Mesenchymal stem cell (in vitro differentiated cells and primary cell): ENCODE measurements at places on chromosomes 7 and 10.

GRCh38 chr10:7605565-7606295 is 61.0 kb downstream of the ITIH5 start:
- H3K27ac ChIP-seq, result no peak overlapping the region
- H3K4me3 ChIP-seq, result no peak overlapping the region
- no peaks in the 10 kb centered on the region for H3K36me3 ChIP-seq
- DNase-seq, result no peak

- peaks cover 23% of the 10 kb centered on the region for H3K4me1 ChIP-seq
- H3K27me3 ChIP-seq, result no peaks in the 10 kb centered on the region
- DNase-seq, result no peak
- H3K27ac ChIP-seq, result no peak overlapping the region
- peaks cover 5% of the 10 kb centered on the region for H3K36me3 ChIP-seq
Measured at GRCh38 chr7:101880282-101881054, 63.0 kb downstream of the CUX1 start.

DNA sequence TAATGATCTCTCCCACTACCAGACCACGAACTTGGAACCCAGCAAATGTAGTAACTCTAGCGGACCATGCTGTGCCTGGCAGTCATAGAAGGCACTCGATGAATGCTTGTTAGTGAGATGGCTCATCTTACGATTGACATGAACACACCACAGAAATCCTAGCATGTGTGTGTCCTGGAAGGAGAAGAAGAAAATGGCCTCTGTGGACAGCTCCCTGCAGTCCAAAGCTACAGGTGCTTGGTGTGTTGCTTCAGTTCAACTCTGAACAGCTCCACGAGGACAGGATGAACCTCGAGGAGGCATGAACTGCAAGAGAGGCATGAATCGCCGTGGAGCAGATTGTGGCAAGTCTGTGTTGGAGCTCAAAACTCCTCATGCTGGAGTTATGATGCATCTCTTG is 93.5 kb downstream of the KLF6 start:
- no peak for DNase-seq
- no peaks in the 10 kb centered on the region for H3K27me3 ChIP-seq
- no peak overlapping the region for H3K4me3 ChIP-seq
- H3K4me1 ChIP-seq, result no peaks in the 10 kb centered on the region

DNA sequence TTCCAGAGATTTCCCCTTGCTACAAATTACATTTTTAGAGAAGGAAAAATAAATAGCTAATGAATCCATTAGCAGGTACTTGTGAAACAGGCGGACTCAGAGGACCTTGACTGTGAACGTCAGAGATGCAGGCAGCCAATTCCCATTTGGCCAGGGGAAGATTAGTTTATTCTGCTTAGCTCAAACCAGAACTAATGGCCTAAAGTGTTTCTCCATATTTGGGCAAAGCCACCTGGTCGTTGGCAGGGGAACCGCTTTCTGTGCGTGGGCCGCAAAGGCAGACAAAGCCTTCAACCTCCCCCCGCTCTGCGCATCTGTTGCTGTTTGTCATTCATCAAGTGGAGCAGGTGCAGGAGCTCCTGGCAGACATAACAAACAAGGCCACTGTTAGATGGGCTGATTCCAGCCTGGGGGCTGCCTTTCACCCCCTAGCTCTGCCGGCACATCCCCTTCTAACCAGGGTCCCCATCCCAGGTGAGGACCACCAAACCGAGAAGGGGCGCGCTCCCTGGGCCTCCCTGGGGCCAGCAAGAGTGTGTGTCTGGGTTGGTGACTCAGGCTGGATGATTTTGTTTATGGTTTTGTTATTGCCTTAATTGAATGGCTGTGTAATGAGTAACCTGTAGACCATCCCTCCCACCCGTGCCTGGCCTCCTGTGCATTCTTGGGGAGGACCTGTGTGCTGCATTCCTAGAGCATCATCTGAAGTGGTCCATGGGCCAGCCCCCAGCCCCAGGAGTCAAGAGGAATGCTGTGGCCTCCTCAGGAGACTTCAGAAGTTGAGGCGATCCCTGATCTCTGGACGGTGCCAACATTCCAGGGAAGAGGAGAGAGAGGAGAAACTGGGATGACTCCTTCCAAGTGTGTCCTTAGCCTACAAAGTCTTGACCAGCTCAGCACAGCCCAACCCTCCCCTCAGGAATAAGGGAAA is 14.5 kb upstream of the CPA1 start:
- peaks cover 47% of the 10 kb centered on the region for H3K4me1 ChIP-seq
- no peak overlapping the region for H3K4me3 ChIP-seq
- peak; percentile 93 for DNase-seq
- H3K27me3 ChIP-seq, result no peaks in the 10 kb centered on the region
- no peaks in the 10 kb centered on the region for H3K36me3 ChIP-seq
- peak overlapping the region; percentile 85 for H3K27ac ChIP-seq

DNA sequence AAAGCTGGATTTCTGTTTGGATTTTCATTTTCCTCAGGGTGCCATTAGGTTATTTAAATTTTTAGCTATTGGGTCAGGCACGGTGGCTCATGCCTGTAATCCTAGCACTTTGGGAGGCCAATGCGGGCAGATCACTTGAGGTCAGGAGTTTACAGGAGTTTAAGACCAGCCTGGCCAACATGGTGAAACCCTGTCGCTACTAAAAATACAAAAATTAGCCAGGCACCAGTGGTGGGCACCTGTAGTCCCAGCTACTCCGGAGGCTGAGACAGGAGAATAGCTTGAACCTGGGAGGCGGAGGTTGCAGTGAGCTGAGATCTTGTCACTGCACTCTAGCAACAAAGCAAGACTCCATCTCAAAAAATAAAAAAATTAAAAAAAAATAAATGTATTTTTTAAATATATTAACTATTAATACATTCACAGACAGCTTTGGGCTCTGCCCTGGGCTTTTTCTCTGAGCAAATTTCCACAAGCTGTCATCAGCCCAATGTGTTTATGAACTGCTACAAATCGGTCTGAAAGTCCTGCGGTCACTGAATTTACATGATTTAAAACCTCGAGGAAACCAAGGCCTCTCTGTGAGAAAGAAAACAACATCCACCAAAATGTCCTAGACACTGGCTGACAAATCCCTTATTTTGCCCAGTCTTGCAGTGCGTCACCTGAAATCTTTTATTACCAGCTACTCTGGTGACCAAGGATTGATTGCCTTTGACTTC is 19.2 kb upstream of the PLEKHS1 start:
- H3K27ac ChIP-seq, result no peak overlapping the region
- H3K36me3 ChIP-seq, result peaks cover 14% of the 10 kb centered on the region
- no peak overlapping the region for H3K4me3 ChIP-seq
- H3K4me1 ChIP-seq, result peaks cover 4% of the 10 kb centered on the region
- no peak for DNase-seq
